MM.1S (cell line): ENCODE measurements at places on chromosomes 11 and 22.

DNA sequence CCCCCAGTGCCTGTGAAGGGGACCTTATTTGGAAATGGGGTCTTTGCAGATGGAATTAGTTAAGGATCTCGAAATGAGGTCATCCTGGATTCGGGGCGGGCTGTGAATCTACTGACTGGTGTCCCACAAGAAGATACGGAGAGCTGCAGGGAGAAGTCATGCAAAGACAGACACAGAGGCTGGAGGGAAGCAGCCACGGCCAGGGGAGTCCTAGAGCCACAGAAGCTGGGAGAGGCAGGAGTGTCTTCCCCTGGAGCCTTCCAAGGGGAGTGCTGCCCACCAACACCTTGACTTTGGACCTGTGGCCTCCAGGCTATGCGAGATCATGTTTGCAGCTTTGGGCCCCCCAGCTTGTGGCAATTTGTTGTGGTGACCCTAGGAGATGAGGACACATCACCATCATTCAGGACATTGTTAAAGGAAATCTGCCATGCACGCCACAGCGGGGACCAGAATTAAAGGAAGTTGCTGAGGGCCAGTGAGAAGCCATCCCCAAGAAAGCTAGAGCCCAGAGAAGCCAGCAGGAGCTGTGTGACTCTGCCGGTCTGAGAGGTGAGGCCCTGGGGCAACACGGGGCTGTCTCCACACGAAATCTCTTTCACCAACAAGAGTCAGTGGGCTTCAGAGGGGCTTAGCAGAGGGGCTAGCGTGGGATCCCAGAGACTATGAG lies 434.7 kb downstream of the BRD1 start:
- no peak overlapping the region for H3K27ac ChIP-seq
- no peaks in the 10 kb centered on the region for H3K36me3 ChIP-seq
- H3K4me3 ChIP-seq: no peak overlapping the region
- DNase-seq: no peak

DNA sequence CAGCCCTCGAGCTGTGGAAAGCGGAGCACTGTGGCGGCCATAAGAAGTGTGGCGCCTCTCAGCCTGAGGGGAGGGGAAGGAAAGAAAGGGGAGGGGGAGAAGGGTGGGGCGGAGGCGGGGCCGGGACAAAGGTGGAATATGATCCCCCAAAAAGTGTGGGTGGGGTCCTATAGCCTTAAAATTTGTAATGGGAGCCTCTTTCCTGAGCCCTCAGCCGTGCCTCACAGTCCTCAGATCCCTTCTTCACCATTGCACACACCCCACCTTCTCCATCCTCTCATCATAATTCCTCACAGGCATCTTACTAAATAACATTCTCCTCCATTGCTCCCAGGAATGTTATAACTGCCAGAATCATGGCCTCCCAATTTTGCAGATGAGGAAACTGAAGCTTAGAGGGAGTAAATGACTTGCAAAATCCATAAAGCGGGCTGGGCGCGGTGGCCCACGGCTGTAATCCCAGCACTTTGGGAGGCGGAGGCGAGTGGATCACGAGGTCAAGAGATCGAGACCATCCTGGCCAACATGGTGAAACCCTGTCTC lies 600 bp upstream of the RAB6A start:
- peak overlapping the region; percentile 29; the same call in 1 of the 2 replicates for H3K27ac ChIP-seq
- no peaks in the 10 kb centered on the region for H3K36me3 ChIP-seq
- H3K4me3 ChIP-seq: peak overlapping the region; percentile 44
- no peaks in the 10 kb centered on the region; the same call in 1 of the 2 replicates for H3K27me3 ChIP-seq

DNA sequence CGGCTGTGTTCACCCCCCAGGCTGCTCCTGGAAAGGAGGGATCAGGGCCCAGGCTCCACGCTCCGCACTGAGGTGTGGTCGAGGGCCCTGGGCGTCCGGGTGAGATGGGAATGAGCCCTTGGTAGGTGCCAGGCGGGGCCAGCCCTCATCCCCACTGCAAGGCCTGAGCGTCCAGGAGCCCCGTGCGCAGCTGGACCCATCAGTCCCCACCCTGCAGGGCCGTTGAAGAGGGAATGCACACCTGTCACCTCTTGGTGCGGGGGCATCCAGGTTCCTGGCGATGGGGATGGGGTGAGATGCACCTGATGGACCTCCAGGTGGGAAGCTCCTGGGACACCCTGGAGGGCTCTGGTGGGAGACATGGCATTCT lies 72.2 kb downstream of the KCNQ1 start:
- H3K4me1 ChIP-seq: no peaks in the 10 kb centered on the region
- no peaks in the 10 kb centered on the region for H3K27me3 ChIP-seq
- H3K4me3 ChIP-seq: no peak overlapping the region

- 0 out of 2 replicates have a peak, but pooled peaks cover under 1% of the 10 kb centered on the region for H3K36me3 ChIP-seq
- DNase-seq: no peak
- no peak overlapping the region for H3K4me3 ChIP-seq
- peaks cover 17% of the 10 kb centered on the region for H3K4me1 ChIP-seq
- H3K27ac ChIP-seq: no peak overlapping the region
- H3K27me3 ChIP-seq: no peaks in the 10 kb centered on the region
Observed at GRCh38 chr11:63846897-63847296, 8.0 kb downstream of the MARK2 start.

DNA sequence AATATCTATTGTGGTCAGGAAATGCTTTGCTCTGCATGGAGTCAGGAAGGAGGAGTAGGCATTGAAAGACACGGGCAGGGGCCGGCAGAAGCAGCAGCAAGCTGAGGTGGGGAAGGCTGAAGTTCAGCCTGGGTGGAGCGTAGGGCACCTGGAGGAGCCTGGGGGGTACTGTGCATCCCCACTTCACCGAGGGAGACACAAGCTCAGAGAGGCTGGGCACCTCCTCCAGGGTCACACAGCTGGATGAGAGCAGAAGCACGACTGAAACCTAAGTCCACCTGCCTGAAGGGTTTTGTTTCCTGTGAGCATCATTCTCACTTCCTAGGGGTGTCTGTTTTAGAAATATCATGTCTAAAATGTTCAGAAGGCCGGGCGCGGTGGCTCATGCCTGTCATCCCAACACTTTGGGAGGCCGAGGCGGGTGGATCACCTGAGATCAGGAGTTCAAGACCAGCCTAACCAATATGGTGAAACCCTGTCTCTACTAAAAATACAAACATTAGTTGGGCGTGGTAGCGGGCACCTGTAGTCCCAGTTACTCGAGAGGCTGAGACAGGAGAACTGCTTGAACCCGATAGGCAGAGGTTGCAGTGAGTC lies 138.3 kb downstream of the MPPED1 start:
- peak; percentile 89 for DNase-seq
- H3K27ac ChIP-seq: peak overlapping the region; percentile 75
- H3K4me1 ChIP-seq: peaks cover 52% of the 10 kb centered on the region
- H3K4me3 ChIP-seq: no peak overlapping the region
- H3K36me3 ChIP-seq: no peaks in the 10 kb centered on the region
- no peaks in the 10 kb centered on the region for H3K27me3 ChIP-seq

DNA sequence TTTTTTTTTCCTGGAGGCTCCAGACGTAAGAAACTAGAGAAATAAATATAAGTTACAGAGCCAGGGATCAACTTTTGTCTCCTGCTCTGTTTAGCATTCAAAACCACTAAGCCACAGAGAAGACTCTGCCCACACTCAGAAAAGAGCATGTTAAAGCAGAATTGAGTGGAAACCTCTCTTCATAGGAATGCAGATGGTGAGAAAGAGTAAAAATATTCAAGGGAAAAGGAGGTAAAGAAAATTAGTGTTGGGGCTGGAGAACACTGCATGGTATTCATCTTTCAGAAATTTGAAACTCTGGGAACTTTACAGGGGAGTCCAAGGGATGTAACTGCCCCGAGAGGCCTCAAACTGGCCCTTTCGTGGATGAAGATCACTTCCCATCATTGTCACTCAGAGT lies 65.1 kb downstream of the CLMP start:
- no peak overlapping the region for H3K27ac ChIP-seq
- DNase-seq: no peak
- H3K27me3 ChIP-seq: no peaks in the 10 kb centered on the region
- no peaks in the 10 kb centered on the region for H3K36me3 ChIP-seq
- no peaks in the 10 kb centered on the region for H3K4me1 ChIP-seq

DNA sequence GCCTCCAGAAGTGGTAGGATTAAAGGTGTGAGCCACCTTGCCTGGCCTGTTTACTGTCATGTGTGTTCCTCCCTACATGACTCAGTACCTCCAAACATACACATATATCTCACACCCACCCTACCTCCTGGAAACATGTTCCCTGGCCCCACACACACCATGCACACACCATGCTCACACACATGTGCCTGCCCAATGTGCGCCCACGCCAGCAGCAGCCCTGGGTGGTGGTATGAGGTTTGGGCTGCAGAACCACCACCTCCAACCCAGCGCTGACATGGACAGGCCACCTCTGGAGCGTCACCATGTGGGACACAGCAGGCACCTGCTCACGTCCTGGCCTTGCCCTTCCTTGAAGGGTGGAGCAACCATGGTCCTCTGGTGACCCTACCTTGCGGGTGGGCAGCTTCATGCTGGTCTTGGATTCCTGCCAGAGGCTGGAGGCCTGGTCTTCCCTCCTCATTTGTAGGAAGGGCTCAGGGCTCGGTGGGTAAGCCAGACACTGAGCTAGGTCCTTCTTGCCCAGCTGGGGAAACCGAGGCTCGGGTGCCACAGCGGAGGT lies 37.9 kb downstream of the KIAA1671 start:
- peaks cover 7% of the 10 kb centered on the region; the same call in 1 of the 2 replicates for H3K27me3 ChIP-seq
- no peak overlapping the region for H3K4me3 ChIP-seq
- no peaks in the 10 kb centered on the region for H3K36me3 ChIP-seq
- no peaks in the 10 kb centered on the region for H3K4me1 ChIP-seq

- no peak overlapping the region for H3K27ac ChIP-seq
- no peak overlapping the region for H3K4me3 ChIP-seq
- H3K27me3 ChIP-seq: no peaks in the 10 kb centered on the region
Observed at GRCh38 chr22:47561766-47562165, 799.3 kb downstream of the TBC1D22A start.

GRCh38 chr11:2295971-2296912 lies 5.5 kb downstream of the C11orf21 start:
- H3K27ac ChIP-seq: no peak overlapping the region
- DNase-seq: no peak
- H3K4me3 ChIP-seq: no peak overlapping the region
- no peaks in the 10 kb centered on the region for H3K4me1 ChIP-seq
- H3K36me3 ChIP-seq: no peaks in the 10 kb centered on the region

GRCh38 chr22:30202531-30203006 lies 44.0 kb downstream of the LIF start:
- H3K4me1 ChIP-seq: peaks cover 12% of the 10 kb centered on the region
- H3K27ac ChIP-seq: no peak overlapping the region
- H3K27me3 ChIP-seq: no peaks in the 10 kb centered on the region
- no peak overlapping the region for H3K4me3 ChIP-seq

DNA sequence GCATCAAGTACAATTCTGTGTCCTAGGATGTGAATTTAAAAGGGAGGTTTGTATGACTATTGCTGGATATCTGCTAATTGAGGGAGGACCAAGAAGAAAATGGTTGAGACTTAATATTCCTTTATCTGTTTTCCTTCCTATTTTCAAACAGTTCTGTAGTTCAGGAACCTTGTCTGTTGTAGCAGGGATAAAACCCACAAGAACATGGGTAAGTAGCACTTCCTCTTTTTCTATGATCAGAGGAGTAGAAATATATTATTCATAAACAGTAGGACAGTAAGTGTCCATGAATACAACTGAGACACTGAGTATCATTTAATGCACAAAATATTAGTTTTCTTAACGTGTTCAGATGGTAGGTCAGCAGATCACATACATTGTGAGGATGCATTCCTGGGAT lies 7.6 kb downstream of the MS4A3 start:
- no peaks in the 10 kb centered on the region for H3K4me1 ChIP-seq
- DNase-seq: no peak
- H3K4me3 ChIP-seq: no peak overlapping the region
- H3K36me3 ChIP-seq: no peaks in the 10 kb centered on the region
- H3K27ac ChIP-seq: no peak overlapping the region

DNA sequence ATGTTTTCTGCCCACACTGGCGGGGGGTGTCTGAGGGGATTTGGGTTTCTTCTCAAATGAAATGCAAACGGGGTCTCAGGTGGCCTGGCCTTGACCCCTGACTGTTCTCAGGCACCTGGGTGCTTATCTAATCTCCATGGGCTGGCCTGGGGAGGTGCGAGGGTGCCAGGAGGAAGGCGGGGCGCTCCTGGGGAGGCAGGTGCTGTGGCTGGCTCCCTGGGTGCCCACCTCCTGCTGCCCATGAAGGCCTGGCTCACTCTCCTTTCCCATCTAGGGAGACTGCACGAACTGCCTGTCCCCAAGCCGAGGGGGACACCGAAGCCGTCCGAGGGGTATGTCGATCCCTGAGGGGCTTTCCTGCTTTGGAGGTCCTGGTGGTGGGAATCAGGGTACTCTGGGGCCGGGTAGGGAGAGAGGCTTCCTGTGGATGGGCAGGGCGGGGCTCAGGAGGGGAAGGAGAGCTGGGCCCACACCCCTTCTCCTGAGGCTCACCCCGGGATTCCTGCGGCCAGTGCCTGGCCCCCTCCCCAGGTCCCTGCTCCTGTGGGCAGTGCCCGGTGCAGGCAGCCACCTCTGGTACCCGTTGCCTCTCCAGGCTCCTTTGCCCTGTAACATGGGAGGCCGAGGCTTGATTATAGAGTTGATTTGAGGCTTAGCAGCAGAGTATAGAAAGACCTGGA lies 18.4 kb downstream of the MICALL1 start:
- H3K4me1 ChIP-seq: no peaks in the 10 kb centered on the region
- no peak overlapping the region for H3K4me3 ChIP-seq
- no peaks in the 10 kb centered on the region for H3K27me3 ChIP-seq
- no peaks in the 10 kb centered on the region for H3K36me3 ChIP-seq
- no peak for DNase-seq

DNA sequence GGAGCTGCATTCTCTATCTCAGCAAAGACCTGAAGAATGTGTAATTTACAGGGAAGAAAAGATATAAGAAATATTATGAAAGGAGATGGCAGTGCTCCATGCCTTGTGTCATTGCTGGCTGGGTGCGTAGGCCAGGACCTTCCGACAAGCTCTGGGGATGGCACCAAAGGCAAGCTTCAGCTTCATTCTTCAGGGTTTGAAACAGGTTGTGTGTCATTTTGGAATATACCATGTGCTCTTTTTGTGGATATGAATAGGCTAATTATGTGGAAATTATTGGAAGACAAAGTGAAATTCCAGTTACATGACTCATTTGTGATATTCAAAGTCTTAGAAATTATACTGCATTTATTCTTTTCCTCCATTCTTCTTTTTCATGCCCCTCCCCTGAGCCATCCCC lies 5.7 kb upstream of the KIRREL3 start:
- H3K4me3 ChIP-seq: no peak overlapping the region
- H3K27me3 ChIP-seq: 0 out of 2 replicates have a peak, but pooled peaks cover 11% of the 10 kb centered on the region
- H3K27ac ChIP-seq: no peak overlapping the region
- no peaks in the 10 kb centered on the region for H3K36me3 ChIP-seq

DNA sequence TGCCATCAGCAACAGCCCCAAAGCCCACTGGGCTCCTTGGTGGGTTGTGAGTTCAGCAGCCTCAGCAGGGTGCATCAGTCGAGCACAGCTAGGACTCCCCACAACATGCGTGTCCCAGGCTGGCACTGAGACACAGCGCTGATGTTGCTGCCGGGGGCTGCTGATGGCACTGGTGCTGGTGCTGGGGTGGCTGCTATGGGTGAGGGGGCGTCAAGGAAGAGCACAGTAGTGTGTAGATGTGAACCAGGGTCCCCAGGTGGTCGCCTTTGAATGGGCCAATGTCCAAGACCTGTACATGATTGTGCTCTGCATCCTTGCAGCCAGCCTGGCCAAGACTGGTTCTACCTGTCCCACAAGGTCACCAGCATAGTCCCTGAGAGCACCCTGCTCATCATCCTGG lies 121.3 kb upstream of the SERPIND1 start:
- no peaks in the 10 kb centered on the region for H3K4me1 ChIP-seq
- H3K27ac ChIP-seq: no peak overlapping the region
- H3K27me3 ChIP-seq: peaks cover 6% of the 10 kb centered on the region
- no peak overlapping the region for H3K4me3 ChIP-seq
